ENCODE measurements at places on chromosomes 1 and 21.

GRCh38 chr1:176033881-176034280 is 173.2 kb downstream of the COP1 start:
- no peak for DNase-seq

GRCh38 chr1:234570329-234571120 is 39.5 kb downstream of the IRF2BP2 start:
- DNase-seq = no peak

- no peak for DNase-seq
These were observed 163.3 kb downstream of the ST6GALNAC5 start for GRCh38 chr1:77030401-77031105.

DNA sequence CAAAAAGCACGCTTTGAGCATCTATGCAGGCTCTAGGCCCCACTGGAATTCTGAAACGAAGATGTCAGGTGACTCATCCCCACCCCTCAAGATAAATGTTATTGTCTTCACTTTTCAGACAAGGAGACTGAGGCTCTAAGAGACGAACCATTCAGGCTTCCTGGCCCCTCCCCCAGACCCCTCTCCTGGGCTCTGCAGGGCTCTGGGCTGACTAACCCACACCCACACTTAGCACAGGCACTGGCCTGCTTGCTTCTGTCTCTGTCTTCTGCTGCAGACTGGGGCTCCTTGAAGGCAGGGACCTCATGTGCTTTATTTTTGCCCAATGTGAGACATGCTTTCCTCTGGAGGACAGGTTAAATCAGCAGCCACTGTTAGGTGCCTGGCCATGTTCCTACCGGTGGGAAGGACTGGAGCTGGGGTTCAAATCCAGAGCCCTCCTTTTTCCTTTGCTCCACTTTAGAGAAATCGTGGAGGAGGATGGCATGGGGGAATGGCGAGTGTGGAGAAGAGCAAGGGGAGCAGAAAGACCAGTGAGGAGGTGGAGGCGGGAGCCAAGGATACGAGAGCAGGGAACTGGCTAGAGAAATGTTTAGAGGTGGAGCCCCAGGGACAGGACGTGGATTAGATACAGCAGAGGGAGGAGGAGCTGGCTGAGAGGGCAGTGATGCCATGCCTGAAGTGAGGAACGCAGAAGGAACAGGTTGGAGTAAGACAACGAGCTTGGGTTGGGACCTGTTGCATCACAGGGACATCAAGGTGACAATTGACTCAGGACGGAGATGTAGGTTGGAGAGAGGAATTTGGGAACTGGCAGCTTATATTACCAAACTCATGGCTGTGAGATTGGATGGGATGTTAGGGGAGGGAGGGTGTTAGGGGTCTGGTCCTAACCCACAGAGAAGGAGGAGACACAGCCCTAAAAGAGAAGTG is 1.7 kb downstream of the TMEM125 start:
- DNase-seq = no peak

DNA sequence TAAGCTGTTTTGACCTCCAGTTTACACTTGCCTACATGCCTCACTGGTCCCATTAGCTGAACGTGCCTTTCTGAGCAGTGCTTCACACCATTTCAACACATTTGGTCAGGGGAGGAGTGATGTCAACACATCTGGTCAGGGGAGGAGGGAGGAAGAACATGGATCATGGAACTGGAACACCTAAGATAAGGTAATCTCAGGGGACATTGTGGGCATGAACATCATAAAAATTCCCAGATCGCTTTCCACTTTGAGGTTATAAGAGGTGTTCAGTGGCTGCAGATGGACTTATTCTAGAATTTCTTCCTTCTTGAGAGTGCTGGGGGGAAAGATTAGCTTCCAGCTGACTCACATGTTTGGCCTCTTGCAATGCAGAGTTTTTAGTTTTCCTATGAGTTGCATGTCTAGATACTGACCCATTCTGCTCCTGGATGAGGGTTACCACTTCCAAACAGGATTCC is 2.0 kb downstream of the QSOX1 start:
- no peak for DNase-seq
